ENCODE measurements at places on chromosomes 6 and 20.

- DNase-seq: no peak
Observed at GRCh38 chr6:5464099-5464885, 203.0 kb downstream of the FARS2 start.

DNA sequence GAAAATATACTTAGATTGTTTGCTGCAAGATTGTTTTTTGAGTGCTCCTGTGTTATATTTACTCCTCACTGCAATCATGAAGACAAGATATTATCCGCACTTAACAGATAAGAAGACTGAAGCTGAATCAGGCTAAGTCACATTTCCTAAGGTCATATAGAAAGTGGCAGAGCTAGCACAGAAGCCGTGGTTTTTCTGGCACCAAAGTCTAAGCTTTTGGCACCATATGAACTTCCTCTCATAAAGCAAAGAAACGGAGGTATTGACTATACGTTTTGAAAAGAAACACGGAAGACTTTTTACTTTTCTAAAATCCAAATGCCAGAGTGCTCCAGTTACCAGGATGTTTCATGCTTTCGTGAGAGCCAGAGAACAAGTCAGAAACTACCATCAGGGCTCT lies 9.3 kb upstream of the DTD1 start:
- DNase-seq: no peak

- no peak for DNase-seq
Observed at GRCh38 chr6:112005013-112005371, 48.9 kb upstream of the CCN6 start.

- peak; percentile 64 for DNase-seq
Observed at GRCh38 chr6:159646733-159647132, 46.3 kb downstream of the SOD2 start.

- peak; percentile 74 for DNase-seq
Observed at GRCh38 chr6:69232911-69233448, 563.8 kb downstream of the LMBRD1 start.

DNA sequence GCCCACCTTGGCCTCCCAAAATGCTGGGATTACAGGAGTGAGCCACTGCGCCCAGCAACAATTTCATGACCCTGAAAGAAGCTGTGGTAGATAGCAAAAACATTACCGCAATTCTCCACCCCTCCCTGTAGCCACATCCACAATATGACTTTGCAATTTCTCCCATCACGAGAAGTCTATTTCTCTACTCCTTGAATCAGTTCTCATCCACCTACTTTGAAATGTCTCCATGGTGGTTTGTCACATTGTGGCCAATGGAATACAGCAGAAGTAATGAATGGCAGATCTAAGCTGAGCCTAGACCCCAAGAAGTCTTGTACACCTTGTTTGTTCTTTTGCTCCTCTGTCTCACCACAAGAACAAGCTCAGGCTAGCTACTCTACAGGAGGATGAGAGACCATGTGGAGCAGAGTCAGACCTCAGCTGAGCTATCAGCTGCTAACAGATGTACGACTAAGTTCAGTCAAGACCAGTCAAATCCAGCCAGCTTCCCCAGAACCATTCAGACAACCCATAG lies 6.3 kb downstream of the OXT start:
- DNase-seq: no peak

DNA sequence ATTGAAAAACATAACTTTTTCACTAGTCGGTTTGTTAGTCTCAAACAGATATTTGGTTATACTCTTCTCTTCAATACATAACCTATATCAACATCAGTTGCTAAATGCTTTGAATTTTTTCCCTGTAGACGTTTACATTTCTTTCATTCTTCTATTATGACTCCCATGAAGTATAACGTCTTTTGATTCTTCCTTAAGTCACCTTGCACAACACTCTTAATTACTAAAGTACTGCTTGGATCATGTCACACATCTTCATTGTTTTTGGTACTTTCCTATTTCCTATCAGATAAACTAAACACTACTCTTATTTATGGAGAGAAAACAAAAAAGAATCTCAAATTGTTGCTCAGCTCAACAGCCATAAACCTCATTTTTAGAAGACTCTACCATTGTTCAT lies 23.0 kb upstream of the BMP5 start:
- peak; percentile 17 for DNase-seq

- no peak for DNase-seq
Observed at GRCh38 chr6:151441390-151442166, 10.3 kb downstream of the RMND1 start.

DNA sequence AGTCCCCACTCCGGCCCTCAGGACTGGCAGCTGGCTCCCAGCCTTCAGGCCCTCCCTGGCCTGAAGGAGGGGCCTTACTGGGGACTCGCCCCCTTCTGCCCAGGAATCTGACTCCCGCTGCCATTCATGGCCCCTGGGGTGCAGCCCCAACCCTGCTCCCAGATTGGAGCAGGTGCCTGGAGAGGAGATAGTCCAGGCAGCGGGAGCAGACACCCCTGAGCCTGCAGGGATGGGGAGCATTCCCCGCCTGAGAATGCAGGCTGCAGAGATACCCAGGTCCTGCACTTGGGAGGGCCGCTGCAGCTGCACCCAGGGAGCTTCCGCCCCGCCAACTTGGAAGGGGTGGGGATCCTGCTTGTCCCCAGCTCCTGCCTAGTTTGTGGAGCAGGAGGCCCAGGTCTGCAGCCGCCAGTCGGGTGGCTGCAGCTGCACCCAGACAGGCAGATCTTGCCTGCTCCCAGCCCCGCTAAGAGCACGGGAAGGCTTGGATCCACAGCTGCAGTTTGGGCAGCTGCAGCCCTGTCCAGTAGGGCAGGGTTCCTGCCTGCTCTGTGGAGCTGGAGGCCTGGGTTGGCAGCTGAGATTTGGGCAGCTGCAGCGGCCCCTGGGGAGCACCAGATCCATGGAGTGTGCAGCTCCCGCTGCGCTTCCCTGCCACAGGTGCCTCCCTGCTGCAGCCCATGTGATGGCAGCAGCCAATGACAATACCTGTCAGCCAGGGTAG lies 5.2 kb downstream of the GTSF1L start:
- DNase-seq: no peak

- no peak for DNase-seq
Observed at GRCh38 chr6:117007659-117008058, 130.6 kb downstream of the RFX6 start.

GRCh38 chr6:41191569-41191968 lies 9.4 kb downstream of the TREML2 start:
- DNase-seq: peak; percentile 36

GRCh38 chr20:58847463-58847862 lies 3.2 kb downstream of the GNAS-AS1 start:
- no peak for DNase-seq

GRCh38 chr20:50460608-50461267 lies 49.4 kb upstream of the PTPN1 start:
- peak; percentile 77 for DNase-seq

GRCh38 chr6:148445116-148445515 lies 102.5 kb downstream of the SASH1 start:
- DNase-seq: no peak

- no peak for DNase-seq
Observed at GRCh38 chr6:100232781-100233573, 231.7 kb downstream of the SIM1 start.
